ENCODE measurements at places on chromosomes 11 and 22.
A peak's percentile ranks its signal among the peaks of the same experiment; 100 is the strongest.

GRCh38 chr11:119115484-119116234, 5.7 kb upstream of the HINFP start:
- DNase-seq, result peak; percentile 78

DNA sequence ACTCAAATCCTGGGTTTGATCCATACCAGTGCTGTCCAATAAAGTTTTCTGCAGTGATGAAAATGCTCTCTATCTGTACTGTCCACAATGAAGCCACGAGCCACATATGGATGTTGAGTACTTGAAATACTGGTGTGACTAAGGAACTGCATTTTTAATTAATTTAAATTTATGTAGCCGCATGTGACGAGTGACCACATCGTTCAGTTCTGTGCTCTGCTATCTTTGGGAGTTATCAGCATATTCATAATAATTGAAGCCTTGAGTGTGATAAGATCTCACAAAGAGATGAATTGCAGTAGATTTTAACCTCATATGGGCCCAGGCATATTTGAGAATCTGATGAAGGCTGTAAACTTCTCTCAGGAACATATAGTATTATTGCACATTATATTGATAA, 40.8 kb downstream of the GRAMD1B start:
- DNase-seq, result no peak

- DNase-seq, result no peak
Observed at GRCh38 chr22:26893173-26894110, 236.1 kb downstream of the MIAT start.

DNA sequence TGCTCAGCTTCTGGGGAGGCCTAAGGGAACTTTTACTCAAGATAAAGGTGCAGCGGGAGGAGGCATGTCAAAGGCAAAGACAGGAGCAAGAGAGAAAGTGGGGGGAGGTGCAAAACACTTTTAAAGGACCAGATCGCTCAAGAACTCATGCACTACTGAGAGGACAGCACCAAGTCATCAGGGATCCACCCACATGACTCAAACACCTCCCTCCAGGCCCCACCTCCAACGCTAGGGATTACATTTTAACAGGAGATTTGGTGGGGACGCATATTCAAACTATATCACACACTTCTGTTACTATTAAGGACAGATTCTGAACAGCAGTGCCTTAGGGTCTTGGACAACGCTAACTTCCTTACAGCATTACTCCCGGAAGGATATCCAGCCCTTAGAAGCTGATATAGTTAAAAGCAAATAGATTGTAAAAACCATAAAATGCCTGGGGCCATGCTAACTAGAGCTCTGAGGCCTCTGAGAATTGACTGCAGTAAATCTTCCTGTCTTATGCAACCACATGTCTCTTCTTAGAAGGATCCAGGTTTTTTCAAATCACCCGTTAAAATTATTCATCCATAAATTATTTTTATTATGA, 16.7 kb upstream of the ZC3H12C start:
- DNase-seq, result peak; percentile 51

DNA sequence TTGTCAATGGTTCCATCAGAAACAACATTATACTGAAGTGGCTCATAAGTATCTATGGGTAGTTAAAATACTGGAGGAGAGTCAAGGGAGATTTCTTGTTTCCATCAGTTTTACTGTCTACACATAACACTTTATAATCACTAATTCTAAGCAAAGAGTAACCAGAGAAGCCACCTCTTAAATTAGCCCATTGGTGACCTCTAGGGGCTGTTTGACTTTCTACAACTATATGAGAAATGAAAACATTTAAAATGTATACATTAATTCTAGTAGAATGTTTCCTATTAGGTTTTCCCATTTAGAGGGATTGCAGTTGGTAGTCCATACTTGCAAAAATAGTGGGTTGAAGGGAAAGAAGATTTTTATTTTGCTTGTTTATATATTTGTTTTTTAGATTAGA, 504.3 kb downstream of the FAM181B start:
- DNase-seq, result peak; percentile 56

- no peak for DNase-seq
Observed at GRCh38 chr22:48744283-48744641, 1083.4 kb downstream of the BRD1 start.

DNA sequence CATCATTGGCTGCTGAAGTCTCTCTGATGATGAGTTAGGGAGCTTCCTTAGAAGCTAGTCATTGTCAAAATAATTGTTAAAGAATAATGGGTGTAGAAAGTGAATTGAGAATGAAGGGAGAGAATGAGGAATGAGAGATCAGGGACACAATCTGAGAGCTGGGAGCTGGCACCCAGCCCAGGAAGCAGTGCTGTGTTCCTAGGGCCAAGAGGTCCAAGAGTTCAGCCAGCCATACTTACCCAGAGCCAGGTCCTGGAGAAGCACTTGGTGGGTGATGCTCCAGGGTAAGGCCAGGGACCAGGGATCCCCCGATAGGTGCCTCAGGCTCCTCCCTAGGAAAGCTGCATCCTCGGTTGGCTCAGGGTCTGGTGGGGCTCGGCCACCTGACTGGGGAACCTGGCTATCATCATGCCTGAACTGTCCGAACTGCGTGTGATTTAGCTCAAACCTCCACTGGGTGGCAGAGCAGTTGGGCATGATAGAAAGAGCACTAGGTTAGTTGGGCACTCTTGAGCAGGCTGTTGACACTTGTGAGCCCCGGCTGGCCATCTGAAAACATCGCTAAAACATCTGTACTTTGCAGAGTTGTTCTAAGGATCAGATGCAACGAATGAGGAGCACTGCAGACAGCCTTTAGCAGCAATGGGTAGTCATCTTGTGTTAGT, 123.9 kb upstream of the NCAM1 start:
- DNase-seq, result no peak

- DNase-seq, result no peak
Observed at GRCh38 chr11:45265969-45266675, 20.0 kb downstream of the SYT13 start.

DNA sequence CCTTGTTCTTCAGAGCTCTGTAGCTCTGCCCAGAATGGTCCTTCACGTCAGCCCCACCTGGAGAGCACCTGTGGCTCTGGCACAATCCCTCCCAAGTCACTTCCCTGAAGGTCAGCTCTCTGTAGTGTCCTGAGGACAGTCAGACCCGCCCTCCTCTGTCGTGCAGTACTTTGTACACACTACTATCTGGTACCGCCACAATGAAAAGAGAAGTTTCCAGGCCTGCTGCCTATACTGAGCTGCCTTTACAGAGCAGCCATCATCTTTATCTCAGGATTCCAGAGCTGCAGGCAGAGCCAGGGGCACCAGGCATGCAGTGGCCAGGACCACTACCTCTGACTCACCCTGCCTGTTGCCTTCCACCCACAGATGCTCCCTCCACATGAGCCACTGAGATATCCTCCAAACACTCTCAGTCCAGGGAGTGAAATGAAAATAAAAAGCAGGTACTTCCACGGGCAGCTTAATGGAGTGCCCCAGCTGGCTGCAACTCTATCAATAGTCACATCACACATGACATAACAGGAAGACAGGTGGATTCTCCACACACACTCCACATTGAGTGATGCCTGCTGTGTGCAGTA, 7.3 kb downstream of the PACSIN2 start:
- no peak for DNase-seq

GRCh38 chr22:30232716-30233218, 13.8 kb downstream of the LIF start:
- DNase-seq, result no peak

GRCh38 chr11:105821372-105821771, 200.7 kb downstream of the MSANTD4 start:
- DNase-seq, result no peak

- DNase-seq, result no peak
Observed at GRCh38 chr11:31779374-31779791, 31.7 kb downstream of the PAX6 start.

DNA sequence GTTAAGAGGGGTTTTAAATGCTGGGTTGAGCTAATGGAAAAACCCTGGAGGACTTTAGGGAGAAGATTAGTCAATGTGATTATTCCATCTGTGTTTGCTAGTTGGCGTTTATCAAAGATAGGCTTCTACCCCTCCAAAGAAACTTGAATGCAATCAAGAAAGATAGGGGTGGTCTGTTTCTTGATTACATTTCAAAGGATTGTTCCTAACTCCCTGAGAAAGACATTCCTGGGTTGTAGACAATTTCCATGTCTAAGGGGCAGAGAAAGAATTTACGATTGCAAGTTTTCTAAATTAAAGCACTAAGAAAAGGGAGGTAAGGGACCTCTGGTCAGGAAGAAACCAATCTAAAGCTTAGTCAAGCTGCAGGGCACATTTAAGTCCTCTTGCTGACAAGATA, 2268.7 kb downstream of the LRRC4C start:
- no peak for DNase-seq

DNA sequence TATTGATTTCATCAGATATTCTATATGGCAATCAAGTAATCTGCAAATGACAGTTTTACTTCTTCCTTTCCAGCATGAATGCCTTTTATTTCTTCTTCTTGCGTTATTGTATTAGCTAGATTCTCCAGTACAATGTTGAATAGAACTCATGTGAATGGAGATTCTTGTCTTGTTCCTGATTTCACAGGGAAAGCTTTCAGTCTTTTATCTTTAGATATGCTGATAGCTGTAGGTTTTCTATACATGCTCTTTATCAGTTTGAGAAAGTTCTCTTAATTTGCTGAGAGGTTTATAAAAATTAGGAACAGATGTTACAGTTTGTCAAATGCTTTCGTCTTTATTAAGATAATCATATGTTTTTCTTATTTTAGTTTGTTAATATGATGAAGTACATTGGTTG, 347.2 kb downstream of the NTM start:
- DNase-seq, result no peak

- no peak for DNase-seq
Observed at GRCh38 chr11:112842151-112842550, 119.1 kb upstream of the NCAM1 start.

GRCh38 chr11:100629671-100630070, 57.4 kb upstream of the ARHGAP42 start:
- no peak for DNase-seq

GRCh38 chr11:63613517-63614135, 607 bp downstream of the PLAAT3 start:
- peak; percentile 76 for DNase-seq

DNA sequence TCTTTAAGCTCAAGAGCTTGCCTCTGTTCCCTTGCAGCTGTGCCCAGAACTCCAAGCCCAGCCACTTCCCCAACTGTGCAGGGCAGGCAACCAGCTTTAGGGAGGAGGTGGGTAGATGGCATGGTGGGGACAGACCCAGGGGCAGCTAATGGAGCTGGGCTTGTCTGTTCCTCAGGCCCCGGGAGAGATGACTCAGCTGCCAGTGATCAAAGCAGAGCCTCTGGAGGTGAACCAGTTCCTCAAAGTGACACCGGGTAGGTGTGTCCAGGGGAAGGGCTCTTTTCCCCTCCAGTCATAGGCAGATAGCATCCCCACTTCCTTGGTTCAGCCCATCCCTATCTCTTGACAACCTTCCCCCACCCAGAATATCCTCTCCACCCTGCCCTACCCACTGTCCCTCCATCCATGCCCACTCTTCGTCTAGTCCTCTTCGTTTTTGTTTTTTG, 32.4 kb downstream of the CREB3L1 start:
- peak; percentile 65 for DNase-seq

DNA sequence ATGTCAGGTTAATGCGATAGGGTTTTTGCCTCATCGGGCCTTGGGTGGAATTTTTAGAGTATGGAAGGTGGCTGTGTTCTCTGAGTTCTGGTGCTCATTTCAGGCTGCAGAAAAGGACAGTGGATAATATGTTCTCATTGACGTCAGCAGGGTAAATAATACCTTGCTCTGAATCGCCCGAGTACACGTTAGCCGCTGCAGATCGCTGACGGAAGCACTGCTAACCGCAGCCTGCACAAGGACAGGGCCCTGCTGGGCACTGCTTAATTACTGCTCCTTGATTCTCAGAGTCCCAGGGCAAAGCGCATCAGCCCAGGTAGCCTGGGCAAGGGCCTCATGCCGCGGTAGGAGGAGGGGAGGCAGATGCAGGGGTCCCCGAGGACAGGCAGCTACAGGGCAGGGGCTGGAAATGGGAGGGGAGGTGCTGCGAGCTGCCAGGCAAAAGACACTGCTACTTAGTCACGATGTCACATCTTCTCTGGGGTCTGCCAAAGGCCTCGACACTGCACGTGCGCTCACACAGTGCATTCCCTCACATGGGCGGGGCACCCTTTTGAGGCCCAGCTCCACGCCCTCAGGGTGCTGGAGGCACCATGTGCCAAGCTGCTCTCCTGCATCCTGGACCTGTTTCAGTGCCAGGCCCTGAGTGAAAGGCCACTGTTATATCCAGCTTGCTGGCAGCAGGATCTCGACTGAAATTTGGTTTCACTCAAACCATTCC, 35.2 kb downstream of the PPP2R1B start:
- no peak for DNase-seq

- DNase-seq, result no peak
Observed at GRCh38 chr11:64248578-64248977, 1.8 kb upstream of the PPP1R14B start.

GRCh38 chr11:131195661-131196517, 174.5 kb upstream of the NTM start:
- no peak for DNase-seq

DNA sequence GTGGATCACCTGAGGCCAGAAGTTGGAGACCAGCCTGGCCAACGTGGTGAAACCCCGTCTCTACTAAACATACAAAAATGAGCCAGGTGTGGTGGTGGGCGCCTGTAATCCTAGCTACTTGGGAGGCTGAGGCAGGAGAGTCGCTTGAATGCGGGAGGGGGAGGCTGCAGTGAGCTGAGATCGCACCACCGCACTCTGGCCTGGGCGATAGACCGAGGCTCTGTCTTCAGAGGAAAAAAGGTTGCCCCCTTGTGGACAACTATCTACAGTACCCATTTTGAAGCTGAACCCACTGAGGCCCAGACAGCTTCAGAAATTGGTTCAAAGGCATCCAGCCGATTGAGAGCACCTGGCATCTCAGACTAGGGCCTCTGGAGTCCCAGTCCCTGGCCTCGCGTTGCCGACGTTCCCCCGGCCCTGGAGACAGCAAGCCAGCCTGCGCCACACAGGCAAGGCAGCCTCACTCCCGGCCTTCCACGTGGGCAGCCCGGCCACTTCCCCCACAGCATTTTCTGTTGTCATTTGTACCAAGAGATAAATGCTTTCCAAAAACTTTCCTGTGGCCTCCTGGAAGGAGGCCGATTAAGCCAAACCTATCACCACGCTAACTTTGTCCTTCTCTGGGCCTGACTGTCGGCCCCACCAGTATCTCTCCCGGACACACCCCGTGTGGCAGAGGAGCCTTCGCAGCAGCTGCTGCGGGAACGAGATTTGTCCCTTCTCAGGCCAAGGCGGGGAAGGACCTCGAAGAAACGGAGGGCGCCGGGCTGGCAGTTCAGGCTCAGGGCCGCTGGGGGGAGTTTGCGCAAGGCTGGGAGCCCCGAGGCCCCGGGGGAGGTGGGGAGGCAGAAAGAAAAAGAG, 82.8 kb downstream of the FLI1 start:
- peak; percentile 77 for DNase-seq

Data from activated CD4-positive, alpha-beta T cell treated with anti-CD3 and anti-CD28 coated beads, Interleukin-2, amount 10 ng/mL, durations not matched to agents 24 days and 14 days (primary cell).